ENCODE measurements at places on chromosomes 3 and 15.

DNA sequence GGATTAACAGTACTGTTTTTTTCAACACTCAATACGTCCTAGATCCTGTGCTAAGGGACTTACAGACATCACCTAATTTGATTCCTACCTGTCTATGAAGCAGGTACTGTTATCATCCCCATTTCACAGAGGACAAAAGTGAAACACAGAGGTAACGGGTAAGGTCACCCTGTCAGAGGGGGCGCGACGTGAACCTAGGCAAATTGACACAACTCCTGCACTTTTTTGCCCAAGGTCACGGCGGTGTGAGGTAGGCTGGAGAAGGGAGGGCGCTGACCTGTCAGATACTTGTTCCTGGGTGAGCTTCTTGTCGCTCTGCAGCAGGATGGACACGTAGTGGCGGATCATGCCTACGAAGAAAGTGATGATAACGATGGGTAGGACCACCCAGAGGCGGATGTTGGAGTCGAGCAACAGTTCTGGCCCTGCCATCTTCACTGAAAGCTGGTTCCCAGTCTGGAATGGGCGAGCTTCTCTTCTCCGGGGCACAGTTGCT lies 363 bp downstream of the EMC3 start:
- no peak for DNase-seq

DNA sequence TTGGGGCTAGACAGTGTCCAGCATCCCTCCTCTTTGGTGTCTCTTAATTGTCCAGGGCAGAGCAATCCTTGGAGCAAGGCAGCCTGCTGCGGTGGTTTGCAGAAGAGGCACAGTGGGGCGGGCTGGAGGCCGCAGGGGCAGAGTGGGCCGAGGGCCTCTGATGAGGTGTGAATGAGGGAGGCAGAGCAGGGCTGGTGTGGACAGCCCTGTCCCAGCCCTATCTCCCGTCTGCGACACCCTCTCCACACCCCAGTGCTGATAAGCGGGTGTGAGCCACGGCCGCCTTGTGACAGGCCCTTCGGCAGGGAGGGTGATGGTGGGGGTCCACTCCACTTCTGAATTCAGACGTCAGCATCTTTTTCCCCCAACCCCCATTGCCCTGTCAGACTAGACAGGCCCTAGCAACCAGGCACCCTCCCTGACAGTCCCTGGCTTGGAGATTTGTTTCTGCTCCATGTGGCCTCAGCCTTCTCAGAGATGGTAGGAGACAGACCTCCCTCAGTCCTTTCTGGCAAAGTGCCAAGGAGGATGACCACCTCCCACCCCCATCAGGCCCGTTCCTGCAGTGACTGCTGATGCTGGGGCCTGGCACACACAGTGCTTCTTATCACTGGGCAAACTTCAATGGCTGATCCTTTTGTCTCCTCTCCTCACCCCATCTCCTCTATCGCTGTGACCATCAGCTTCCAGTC lies 37.3 kb downstream of the EXOG start:
- DNase-seq, result no peak

- no peak for DNase-seq
Observed at GRCh38 chr3:103554451-103554850, 1119.6 kb downstream of the ZPLD1 start.

DNA sequence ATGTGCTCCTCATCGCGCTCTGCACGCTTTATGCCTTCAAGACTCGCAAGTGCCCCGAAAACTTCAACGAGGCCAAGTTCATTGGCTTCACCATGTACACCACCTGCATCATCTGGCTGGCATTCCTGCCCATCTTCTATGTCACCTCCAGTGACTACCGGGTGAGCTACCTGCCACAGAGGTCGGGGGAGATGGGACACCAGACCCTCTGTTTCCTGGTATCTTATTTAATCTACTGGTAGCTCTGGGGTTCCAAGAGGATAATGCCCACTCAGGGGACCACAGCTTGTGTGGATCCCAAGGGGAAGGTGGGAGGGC lies 9.1 kb downstream of the GRM2 start:
- DNase-seq, result no peak

DNA sequence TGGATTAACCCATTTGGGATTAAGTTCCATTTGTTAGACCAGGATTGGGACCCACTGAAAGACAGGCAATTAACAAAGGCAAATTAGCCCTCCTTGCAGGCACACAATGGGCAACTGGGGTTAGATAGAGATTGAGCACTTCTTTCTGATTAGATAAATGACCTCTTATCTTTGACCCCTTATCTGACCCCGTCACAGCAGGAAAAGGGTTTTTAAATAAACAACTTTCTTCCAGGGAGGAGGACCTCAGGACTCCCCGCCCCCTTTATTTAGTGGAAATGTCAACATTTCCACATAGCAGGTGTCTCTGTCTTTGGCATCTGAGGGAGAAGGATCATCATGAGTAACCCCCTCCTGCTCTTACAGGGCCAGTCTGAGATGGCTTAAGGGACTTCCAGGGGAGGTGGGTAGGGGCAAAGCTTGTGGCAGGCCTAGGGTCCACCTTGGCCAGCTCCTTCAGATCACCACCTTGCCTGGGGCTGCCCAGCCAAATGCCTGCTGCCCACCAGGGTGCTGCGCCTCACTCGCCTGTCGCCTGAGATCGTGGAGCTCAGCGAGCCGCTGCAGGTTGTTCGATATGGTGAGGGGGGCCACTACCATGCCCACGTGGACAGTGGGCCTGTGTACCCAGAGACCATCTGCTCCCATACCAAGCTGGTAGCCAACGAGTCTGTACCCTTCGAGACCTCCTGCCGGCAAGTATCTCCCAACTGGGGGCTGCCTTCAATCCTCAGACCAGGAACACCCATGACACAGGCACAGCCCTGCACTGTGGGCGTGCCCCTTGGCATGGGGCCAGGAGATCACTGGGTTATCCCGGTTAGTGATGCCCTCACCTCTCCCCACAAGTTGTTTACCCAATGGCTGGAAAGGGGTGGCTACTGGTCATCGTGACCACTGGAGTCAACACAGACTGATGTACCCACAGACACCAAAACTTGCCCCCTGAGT lies 2.6 kb upstream of the WDR6 start:
- DNase-seq, result no peak

GRCh38 chr15:95326431-95327182 lies 1003.9 kb upstream of the NR2F2 start:
- DNase-seq, result no peak

- no peak for DNase-seq
Observed at GRCh38 chr3:161731968-161732367, 235.4 kb downstream of the OTOL1 start.

- no peak for DNase-seq
Observed at GRCh38 chr3:147937341-147937740, 528.2 kb downstream of the ZIC1 start.

DNA sequence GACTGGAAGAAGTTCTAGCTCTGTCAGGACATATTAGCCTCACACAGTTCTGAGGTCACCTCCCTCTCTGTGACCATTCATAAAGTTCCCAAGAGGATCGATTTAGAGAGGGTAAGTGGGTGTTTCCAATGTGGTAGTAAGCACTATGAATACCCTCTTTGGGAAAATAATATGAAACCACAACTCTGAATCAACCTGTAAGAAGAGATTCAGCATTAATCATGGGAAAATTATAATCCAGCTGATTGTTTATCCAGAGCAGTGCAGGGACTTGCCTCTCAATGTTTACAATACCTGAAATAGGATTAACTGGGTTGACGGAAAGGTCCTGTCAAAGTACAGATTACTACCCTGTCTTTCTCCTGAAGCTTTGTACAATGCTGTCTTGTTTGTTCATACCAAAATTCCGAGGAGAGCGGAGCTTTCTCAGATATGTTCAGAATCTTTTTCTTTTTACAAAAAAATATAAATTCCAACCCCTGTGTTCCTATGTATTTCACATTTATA lies 302.9 kb upstream of the DPPA4 start:
- no peak for DNase-seq

- no peak for DNase-seq
Observed at GRCh38 chr3:179027326-179027900, 44.2 kb downstream of the ZMAT3 start.

GRCh38 chr15:59590027-59590426 lies 21.6 kb upstream of the GCNT3 start:
- DNase-seq, result no peak

DNA sequence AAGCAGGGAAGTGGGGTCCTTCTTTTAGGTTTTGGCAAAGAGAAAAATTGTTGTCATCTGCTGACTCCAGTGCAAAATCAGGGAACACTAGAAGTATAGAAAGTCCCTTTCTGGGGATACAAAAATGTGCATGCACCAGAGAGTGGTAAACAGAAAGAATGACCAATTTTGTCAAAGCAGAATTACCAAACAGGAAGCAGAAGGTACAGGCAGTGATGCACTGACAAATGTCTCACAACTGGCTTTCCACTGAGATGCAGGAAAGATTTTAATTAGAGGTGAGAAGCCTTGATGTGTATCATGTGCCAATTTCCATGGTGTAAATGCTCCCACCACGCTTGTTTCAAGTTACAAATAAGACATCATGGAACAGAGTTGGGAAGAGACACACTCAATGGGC lies 66.0 kb downstream of the TRIM69 start:
- no peak for DNase-seq
